ENCODE measurements at places on chromosomes 7 and 10.

GRCh38 chr10:126924180-126924914 is 19.1 kb downstream of the DOCK1 start:
- no peak for DNase-seq

GRCh38 chr7:138214926-138215325 is 138.7 kb downstream of the AKR1D1 start:
- no peak for DNase-seq

DNA sequence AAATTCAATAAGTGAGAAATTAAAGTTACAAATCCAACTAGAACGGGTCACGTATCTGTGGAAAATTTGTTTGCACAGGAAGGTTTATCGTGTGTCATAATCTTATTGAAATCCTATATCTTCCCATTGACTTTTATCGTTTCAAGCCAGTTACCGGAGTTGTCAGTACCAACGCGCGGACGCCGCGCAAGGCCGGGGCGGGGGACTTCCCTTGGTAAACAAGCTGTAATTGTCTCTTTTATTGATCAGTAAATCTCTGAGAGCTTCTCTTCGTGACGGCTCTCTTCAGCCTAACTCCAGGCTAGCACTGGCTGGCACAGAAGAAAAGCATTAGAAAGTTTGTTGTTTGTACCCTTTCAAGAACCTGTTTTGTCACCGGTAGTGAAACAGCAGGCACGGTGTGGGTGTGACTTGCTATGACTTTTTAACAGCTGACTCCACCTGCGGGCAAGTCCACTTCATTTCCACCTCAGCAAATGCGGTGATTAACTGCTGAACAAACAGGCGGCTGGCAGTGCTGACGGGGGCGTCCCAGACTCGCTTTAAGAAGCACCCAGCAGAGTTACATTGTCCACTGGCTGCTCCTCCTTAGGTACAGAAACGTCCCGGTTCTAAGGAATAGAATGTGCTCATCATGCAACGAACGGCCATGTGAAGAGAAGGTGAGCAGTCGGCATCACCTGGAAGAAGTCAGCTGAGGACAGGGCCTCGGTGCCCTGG is 215.8 kb downstream of the MAD1L1 start:
- no peak for DNase-seq

DNA sequence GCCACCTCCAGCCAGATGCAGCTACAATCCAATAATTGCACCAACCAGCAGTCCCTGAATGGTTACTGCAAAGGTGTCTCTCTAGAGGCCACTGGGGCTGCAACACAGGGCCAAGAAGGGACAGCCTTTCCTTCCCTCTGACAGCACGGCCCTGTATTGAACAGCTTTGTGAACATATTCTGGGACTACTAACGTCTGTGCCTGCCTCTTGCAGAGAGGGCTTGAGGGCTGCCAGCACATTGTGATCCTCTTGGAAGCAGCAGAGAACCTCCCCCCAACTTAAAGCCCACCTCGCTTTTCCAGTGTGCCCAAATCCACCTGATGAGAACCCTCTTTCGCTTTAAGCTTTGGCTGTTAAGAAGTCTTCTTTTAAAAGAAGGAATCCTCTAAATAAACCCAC is 415.9 kb downstream of the RPS24 start:
- no peak for DNase-seq

DNA sequence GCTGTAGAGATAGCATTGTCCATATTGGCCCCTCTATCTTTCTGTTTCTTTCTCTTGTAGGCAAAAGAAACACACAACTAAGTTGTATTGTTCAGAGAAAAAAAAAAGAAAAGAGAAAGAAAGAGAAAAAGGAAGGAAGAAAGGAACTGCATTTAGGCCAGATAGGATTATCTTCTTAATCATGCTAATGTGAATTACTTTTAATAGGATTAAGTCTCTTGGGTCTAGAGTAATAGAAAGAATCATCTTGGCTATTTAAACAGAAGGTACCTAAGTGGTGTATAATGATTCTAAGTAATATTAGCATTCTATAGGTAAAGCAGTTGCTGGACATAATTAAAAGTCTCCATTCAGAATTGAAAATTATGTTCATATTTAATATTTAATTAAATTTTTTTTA is 42.2 kb downstream of the GPR85 start:
- DNase-seq: no peak

GRCh38 chr10:80158598-80159127 is 26.1 kb downstream of the PLAC9 start:
- DNase-seq: peak; percentile 97

GRCh38 chr10:44824607-44825006 is 86.5 kb upstream of the TMEM72 start:
- DNase-seq: no peak

- no peak for DNase-seq
These were observed 121.7 kb downstream of the TMEM130 start for GRCh38 chr7:98748090-98748489.

DNA sequence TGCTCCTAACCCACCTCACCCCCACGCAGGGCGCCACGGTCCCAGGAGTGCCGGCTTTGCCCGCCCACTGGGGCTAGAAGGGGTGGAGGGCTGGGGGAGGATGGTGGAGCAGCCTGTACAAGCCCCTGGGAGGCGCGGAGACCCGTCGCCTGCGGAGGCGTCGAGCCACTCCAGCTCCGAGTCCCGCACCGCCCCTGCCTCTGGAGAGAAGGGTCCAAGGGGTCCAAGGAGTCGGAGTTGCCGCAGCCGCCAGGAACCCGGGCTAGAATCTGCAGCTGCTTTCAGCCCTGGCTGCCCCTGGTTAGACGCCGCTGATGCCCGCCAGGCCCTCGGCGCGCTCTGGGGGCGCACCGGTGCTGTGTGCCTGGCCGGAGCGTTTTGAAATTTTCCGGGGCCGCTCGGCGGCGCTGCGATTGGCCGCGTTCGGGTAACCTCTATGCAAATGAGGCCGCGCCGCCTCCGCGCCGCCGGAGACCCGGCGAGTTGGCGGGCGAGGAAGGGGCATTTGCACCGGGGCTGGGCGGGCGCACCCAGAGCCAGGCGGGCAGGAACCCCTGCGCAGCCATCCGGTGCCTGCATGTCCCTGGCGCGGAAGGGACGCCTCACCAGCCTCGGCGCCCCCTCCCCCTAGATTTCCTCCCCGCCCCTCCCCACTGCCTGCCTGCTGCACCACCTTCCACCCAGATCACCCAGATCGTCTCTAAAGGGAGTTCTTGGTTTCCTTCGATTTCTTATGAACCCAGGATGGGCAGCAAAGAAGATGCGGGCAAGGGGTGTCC is at the start of gene HMX2:
Gene HMX2, plus strand, starts transcription at position 502 of the 779 bp plus-strand sequence. Its CDS starts 243 bp downstream, at position 745.
- no peak for DNase-seq

DNA sequence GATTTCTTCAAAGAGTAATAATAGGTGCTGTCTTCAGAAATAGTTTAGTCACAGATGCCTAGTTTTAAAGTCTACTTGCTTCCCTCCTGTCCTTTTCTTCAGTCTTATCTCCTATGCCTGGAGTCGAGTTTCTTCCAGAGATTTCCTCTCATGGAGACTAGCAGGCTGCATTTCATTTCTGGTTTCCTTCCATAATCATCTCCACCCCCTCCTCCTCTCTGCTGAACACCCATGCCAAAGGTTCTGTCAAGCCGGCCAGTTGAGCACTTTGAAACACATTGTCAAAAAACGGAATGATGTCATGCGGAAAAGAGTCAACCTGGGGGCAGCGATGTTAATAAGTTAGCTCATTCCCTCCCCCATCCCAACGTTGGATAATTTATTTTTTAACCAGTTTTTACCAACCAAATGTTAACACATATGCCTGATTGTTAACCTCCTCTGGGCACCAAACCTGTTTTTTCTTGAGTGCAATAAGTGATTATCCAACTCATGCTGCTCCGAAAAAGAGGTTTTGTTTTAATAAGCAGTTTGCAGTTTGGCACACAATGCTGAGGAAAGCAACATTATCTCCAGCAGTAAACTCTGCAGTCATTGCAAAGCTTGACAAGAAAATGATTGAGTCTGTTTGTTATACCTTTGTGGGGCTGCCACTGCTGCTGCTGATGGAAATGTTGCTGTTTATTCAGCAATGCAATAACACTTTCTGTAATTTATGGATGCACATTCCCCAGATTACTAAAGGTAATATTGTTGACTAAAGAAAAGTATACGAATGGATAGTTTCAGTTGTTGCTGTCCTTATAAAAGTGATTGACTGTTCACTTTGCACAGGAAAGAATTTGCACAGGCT is 161.6 kb downstream of the LRMDA start:
- DNase-seq: no peak

DNA sequence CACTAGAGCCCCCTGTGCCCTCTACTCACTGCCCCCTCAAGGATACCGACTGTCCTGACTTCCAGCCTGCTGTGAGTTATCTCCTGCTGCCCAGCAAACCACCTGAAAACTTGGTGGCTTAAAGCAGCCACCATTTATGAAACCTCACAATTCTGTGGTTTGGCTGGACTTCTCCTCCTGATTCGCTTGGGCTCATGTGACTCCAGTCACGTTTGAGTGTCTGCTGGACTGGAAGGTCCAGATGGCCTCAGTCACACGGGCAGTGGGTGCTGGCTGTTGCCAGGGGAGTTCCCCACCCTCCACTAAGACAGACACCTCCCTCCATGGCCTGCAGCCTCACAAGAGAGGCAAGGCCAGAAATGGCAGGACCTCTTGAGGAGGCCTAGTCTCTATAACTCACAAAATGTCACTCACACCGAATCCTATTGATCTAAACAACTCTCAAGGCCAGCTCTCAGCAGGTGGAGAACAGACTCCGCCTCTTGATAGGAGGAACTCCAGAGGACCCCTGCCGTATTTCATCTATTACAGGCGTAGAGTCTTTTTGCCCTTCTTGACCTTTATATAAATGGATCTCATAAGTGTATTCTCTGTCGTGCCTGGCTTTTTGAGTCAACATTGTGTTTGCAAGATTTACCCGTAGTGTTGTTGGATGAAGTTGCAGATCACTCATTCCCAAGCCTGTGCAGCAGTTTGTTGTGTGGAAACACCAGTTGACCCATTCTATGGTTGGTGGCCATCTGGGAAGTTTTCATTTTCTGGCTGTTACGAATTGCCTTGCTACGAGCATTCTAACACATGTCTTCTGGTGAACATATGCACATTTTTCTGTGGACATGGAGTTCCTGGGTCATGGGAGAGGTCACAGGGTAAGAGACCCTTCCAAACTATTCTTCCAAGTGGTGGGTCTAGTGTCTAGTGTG is 48.3 kb downstream of the ZMIZ1 start:
- no peak for DNase-seq

DNA sequence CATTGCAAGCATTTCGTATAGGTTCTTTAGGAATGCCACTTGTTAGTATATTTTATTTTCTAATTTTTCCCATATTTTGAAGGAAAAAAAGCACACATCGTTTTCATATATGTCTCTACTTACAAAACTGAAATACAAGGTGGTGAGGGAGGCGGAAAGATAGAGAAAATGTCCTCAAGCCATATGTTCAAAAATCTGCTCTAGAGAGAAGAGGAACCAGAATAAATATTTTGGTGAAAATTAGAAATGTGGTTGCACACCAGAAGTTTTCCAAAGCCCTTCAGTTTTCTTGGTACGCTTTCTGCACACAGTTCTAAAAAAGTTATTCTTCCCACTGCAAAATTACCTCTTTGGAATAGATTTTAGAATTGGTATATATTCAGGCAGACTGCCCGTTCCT is 107.4 kb upstream of the RHOBTB1 start:
- no peak for DNase-seq

GRCh38 chr7:116329686-116330503 is 119.6 kb downstream of the TES start:
- DNase-seq: no peak

GRCh38 chr10:110212119-110213006 is 5.0 kb downstream of the MXI1 start:
- no peak for DNase-seq

DNA sequence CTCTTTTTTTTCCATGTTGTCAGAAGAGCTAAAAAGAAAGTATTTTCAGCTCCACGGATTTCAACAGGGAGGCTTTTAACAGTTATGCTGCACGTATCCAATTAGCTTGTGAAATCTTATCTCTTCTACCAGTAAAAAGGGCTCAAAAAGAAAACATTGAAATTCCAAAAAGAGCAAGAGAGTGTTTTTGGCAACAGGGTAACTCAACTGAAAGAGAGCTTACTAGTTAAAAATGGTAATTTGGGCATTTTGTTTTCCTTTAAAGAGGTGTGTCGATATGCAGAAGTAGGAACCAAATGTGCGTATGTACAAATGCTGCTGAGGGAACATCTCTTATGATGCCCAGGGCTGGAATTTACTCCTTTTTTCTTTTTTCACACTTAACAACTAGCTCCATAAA is 292.8 kb downstream of the PRKG1 start:
- no peak for DNase-seq

- no peak for DNase-seq
These were observed 42.8 kb downstream of the MYL10 start for GRCh38 chr7:101586078-101586905.

DNA sequence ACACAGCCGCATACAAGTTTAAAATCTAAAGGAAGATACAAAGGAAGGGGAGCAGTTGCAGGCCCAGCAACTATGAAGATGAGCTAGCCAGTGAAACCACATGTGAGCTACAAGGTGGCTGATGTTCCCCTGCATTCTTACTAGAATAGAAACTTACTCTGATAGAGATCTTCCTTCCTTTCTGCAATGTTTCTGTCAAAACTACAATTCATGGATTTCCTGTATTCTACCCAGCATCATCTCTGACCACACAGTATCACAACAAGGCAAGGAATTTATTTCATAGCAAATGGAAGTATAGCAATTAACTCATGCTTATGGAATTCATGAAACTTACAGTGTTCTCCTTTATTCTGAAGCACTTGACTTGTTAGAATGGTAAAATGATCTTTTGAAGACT is 68.7 kb upstream of the AASS start:
- no peak for DNase-seq

DNA sequence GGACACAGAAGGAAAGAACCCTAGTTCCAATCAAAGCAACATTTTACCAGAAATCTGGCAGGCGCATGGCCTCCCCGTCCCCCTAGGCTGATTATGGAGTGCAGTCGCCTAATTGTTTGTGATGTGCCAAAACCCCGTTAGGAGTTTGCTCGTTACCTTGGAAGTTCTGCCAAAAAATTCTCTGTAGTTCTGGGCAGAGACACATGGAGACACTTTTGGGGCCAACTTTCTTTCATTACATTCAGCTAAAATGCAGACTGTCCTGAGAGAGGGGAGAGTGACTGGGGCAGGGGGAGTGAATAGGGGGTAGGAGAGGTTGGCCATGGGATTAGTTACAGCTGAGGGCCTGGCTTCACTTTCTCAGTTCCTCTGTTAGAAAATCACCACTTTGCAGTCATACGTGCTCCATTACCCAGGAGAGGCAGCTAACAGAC is 158.0 kb upstream of the NPVF start:
- no peak for DNase-seq

DNA sequence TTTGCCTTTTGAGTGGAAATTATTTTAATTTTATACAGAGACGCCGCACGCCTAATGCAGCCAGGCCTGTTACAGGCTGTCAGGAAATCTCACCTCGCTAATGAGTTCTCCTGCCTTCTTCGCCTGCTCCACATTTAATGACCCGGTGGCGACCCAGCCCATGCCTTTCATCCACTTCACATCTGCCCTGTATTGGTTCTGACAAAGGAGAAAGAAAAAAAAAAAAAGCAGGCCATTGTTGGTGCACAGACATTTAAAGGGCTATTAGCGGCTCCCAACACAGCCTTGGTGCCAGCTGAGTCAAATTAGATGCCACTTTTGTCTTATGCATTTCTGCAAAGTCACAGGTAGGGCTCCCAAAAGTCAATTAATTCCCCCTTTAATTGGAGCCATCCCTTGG is 43.3 kb downstream of the NRAP start:
- no peak for DNase-seq

GRCh38 chr7:132053871-132054270 is 497.4 kb upstream of the PODXL start:
- DNase-seq: peak; percentile 31

GRCh38 chr7:4077980-4078379 is 604.1 kb upstream of the FOXK1 start:
- DNase-seq: no peak

GRCh38 chr7:146865696-146866095 is 749.1 kb downstream of the CNTNAP2 start:
- DNase-seq: no peak

GRCh38 chr10:116097239-116097784 is 175.7 kb downstream of the GFRA1 start:
- no peak for DNase-seq
